ENCODE measurements at places on chromosomes 13 and 19.

- peak; percentile 84 for DNase-seq
Observed at GRCh38 chr13:101157261-101157660, 259.0 kb downstream of the NALCN start.

- DNase-seq, result no peak
Observed at GRCh38 chr19:5676105-5676771, 4.1 kb downstream of the MICOS13 start.

DNA sequence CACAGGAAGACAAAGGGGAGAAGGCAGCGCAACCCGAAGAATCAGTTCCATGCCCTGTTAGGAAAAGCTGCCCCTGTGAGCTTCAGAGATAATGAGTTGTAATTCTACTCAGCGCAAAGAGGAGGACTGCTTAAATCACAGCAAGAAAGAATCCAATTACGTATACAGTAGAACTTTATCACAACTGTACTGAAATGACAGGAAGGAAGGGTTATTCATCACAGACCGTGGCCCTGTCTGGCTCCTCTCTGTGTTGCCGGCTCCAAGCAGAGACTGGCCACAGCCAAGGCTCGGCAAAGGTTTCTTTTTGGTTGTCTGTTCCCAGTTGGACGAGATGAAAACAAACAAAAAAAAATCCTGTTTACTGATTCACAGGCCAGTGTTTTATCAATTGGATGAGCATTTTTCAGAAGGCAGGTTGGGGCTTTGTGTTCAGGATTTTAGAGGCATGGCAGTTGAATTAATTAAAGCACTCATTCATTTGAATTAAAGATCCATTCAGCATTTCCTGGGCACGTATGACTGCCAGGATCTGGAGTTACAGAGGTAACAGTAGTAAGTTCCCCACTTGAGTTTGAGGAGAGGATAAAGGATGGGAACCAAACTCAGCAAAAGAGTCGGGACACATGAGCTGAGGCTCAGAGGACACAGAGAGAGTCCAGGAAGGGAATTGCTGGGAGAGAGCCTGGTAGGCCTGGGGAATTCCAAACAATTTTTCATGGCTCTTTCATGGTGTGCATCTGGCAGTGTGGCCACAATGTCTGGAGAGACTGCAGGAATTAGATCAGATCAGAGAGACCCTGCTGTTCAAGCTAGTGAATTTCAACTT, 341.0 kb downstream of the DNAJC15 start:
- DNase-seq, result no peak

- peak; percentile 58 for DNase-seq
Observed at GRCh38 chr13:103898481-103898880, 832.3 kb upstream of the SLC10A2 start.

GRCh38 chr19:39301562-39301961, 5.4 kb downstream of the IFNL1 start:
- no peak for DNase-seq

- DNase-seq, result no peak
Observed at GRCh38 chr19:7400815-7401214, 52.1 kb downstream of the ARHGEF18 start.

DNA sequence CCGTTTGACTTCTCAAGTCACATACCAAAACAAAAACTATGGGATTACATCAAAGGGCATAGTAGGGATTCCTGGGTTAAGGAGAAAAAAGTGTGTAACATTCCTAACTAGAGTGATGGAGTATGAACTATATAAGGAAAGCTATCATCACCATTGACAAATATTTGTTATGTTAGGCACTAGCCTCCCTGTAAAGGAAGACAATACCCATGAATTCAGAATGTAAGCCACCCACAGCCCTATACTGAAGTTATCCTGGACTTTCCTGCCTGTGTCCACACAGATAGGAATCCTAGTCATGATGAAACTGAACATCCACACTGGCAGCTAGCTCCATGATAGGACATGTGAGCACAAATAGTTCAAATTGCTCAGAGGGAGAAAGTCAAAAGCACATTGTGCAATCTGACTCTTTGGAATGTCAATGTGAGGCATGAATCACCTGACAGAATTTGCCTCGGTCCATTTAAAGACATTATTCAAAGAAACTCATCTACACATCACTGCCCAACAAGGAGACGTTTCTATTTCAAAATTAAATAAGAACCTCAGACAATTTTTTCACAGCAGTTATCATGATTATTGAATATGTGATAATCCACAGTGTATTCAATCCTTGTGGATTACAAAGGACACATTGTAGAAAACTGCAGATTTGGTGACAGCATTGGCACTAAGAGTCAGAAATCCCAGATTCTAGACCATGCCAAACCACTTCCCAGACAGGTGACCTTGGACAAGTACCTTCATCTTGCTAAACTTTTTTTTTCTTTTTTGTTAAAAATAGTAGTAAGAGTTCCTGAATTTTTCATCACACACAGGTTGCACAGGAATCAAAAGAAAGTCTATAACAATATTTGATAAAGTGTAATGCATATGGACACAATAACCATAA, 529.3 kb downstream of the IRS2 start:
- DNase-seq, result no peak

DNA sequence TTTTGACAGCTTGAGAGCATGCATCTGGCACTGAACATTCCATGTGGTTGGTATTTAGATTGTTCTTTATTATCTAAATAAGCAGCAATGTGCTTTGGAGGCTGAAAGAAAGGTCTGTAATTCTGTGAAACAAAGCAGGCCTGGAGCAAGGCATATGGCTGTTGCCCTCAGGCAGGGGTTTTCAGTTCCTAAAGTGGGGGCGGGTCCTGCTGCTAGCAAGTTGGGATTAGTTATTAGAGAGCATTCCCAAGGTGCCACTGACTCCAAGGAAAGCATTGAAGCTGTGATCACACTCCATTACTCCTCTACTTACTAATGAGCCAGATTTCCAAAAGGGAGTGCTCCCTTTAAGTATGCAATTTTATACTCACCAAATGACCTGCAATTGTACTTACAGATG, 432.2 kb downstream of the OLFM4 start:
- peak; percentile 52 for DNase-seq

GRCh38 chr19:397321-397720, 11.6 kb downstream of the C2CD4C start:
- DNase-seq, result no peak

GRCh38 chr13:68850160-68850559, 1257.5 kb upstream of the ATXN8OS start:
- DNase-seq, result no peak
